D341Med (cell line): ENCODE measurements at places on chromosomes 16 and 17.
A peak's percentile ranks its signal among the peaks of the same experiment; 100 is the strongest.

DNA sequence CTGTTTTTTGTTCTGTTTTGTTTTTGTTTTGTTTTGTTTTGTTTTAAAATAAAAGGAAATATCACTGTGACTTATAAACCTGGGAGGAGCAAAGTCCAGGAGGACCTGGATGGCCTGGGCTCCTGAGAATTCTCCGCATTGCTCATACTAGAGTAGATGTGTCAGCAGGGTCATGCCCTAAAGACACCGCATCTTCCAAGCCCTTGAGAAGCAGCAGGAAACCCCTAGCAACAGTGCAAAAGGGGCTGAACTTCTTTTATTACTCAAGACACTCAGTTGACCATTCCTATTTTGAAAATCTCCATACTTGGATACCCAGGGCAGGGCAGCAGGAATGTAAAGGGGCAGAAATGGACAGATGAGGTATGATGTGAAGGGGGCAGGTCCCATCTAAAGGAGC lies 51.8 kb downstream of the SYT17 start:
- DNase-seq: no peak

GRCh38 chr17:31111183-31111582 lies 16.4 kb downstream of the NF1 start:
- no peak for DNase-seq

- no peak for DNase-seq
Observed at GRCh38 chr16:21097151-21097550, 53.5 kb downstream of the DNAH3 start.

GRCh38 chr16:49554681-49555080 lies 181.1 kb downstream of the C16orf78 start:
- DNase-seq: no peak

GRCh38 chr16:80015566-80015965 lies 415.0 kb upstream of the MAF start:
- no peak for DNase-seq

DNA sequence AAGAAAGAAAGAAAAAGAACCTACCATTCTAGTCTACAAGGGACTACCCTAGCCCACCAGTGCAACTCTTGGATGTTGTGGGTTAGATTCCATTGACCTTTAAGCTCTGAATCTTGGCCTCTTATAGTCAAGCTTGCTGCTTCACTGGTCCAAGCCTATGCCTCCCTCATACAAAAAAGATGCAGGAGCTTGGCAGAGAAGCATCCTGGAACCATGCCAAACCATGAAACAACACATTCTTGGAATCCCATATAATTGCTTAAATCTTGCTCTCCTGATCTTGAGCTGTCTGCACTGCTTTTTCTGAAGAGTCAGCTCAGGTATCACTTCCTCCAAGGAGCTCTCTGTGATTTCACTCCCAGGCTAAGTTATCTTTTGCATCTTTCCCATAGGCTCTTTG lies 117.9 kb upstream of the GPR139 start:
- DNase-seq: no peak

- peak; percentile 67 for DNase-seq
Observed at GRCh38 chr16:8869212-8869987, 594 bp upstream of the CARHSP1 start.

- DNase-seq: no peak
Observed at GRCh38 chr17:69732272-69732918, 317.9 kb downstream of the MAP2K6 start.
